ENCODE measurements at places on chromosomes 11 and 22. TPM values are rescaled to one million over a fixed set of nuclear protein-coding genes. Genes with fewer than 3 reads are reported as not detected.

DNA sequence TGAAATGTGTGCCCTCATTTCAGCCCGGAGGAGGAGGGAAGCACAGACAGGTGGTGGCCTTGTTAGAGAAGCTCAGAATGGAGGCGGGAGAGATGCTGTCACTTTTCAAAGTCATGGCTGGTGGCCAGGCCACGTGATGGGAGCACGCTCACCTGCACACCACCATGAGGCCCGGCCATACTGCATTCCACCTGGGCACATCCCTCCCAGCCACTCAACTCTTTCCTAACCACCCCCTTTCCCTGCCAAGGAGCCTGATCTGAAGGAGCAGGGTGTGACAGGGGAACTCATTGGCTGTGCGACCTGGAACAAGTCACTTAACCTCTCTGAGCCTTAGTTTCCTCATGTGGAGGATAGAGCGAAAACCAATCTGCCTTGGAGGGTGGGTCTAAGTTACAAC lies 364.5 kb downstream of the CTTN start:
- peaks cover 11% of the 10 kb centered on the region for H3K4me1 ChIP-seq
- no peak overlapping the region for H3K4me3 ChIP-seq
- no peak overlapping the region for H3K27ac ChIP-seq
- DNase-seq: no peak
- H3K27me3 ChIP-seq: no peaks in the 10 kb centered on the region

- H3K4me1 ChIP-seq: peaks cover 2% of the 10 kb centered on the region
- peak overlapping the region; percentile 80 for H3K27ac ChIP-seq
- H3K4me3 ChIP-seq: no peak overlapping the region
- peaks cover 10% of the 10 kb centered on the region for H3K27me3 ChIP-seq
Measured at GRCh38 chr11:61480994-61481335, 27.6 kb upstream of the LRRC10B start.

DNA sequence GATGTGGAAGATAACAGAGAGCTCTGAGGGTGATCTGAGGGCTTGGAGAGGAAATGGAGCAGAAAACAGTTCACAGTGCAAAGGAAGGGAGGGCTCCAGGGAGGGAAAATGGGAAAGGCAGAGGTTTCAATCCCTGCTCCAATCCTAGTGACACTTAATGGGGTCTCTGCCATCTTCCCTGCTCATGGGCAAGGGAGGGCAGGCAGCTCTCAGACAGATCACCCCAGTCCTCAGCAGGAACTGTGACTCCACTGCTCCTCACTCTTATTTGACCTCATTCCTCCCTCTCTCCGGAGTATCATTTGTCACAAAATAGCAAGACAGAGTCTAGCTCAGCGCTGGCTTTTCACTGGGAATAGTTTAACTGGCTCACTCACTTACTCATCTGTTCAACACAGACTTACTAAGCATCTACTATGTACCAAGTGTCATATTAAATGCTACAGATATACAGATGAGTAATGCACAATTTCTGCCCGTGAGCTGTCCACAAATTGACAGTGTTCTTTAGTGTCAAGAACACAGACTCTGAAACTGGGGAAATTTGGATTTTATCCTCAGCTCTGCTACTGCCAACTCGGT lies 817.4 kb downstream of the OPCML start:
- DNase-seq: no peak
- H3K36me3 ChIP-seq: no peaks in the 10 kb centered on the region
- H3K27ac ChIP-seq: no peak overlapping the region
- H3K27me3 ChIP-seq: peaks cover 1% of the 10 kb centered on the region
- peaks cover 12% of the 10 kb centered on the region for H3K4me1 ChIP-seq

- no peaks in the 10 kb centered on the region for H3K36me3 ChIP-seq
- no peaks in the 10 kb centered on the region for H3K4me1 ChIP-seq
- H3K4me3 ChIP-seq: no peak overlapping the region
- peaks cover 2% of the 10 kb centered on the region for H3K27me3 ChIP-seq
Measured at GRCh38 chr22:33451866-33452469, 393.8 kb upstream of the SYN3 start.

DNA sequence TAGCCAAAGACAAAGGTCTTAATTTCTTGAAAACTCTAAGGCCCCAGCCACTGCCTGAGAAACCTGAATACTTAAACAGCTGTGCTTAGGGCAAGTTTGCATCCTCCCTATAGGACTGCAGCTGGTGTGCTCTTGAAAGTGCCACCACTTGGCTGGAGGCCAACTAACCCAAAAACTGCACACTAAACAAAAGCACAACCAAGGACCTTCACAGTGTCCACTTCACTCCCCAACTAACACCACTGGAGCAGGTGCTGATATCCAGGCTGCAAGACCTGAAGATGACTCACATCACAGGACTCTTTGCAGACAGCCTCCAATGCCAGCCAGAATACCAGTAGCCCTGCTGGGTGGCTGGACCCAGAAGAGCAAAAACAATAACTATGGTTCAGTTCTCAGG lies 357.7 kb upstream of the ARHGAP42 start:
- no peaks in the 10 kb centered on the region for H3K27me3 ChIP-seq
- no peaks in the 10 kb centered on the region for H3K36me3 ChIP-seq
- H3K27ac ChIP-seq: no peak overlapping the region
- H3K4me1 ChIP-seq: no peaks in the 10 kb centered on the region
- DNase-seq: no peak

GRCh38 chr11:32094923-32095322 lies 4.0 kb downstream of the RCN1 start:
- H3K27ac ChIP-seq: no peak overlapping the region
- peaks cover 31% of the 10 kb centered on the region for H3K36me3 ChIP-seq
- no peak for DNase-seq
- H3K4me3 ChIP-seq: peak overlapping the region; percentile 31

GRCh38 chr11:47182380-47182779 lies 3.9 kb downstream of the PACSIN3 start:
- peaks cover 6% of the 10 kb centered on the region for H3K4me1 ChIP-seq
- no peak for DNase-seq
- H3K4me3 ChIP-seq: no peak overlapping the region
- no peak overlapping the region for H3K27ac ChIP-seq
- H3K27me3 ChIP-seq: peaks cover 6% of the 10 kb centered on the region
- H3K36me3 ChIP-seq: no peaks in the 10 kb centered on the region

GRCh38 chr22:46897246-46897623 lies 134.8 kb downstream of the TBC1D22A start:
- peaks cover 13% of the 10 kb centered on the region for H3K36me3 ChIP-seq
- peaks cover 4% of the 10 kb centered on the region for H3K27me3 ChIP-seq
- H3K4me1 ChIP-seq: peaks cover 12% of the 10 kb centered on the region

DNA sequence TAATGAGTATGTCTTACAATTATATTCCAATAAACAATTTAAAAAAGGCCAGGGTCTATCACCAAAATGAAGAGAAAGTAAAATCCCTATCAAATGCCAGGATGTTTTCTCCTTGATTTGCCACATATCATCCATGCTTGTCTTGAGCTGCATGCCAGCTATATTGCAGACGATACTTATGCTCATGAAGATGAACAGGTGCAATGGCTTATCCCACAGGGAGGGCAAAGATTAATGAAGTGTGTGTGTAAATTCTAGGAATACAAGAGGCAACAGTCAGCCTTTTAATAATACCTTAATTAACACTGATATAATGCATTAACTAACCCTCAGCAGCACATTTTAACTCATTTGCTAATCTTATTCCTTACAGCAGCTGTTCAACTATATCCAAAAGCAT lies 850.5 kb downstream of the KCNA4 start:
- DNase-seq: no peak
- no peaks in the 10 kb centered on the region for H3K36me3 ChIP-seq
- H3K4me3 ChIP-seq: no peak overlapping the region
- H3K27me3 ChIP-seq: no peaks in the 10 kb centered on the region

GRCh38 chr11:117180661-117181585 lies 2.4 kb downstream of the SIDT2 start:
- H3K4me3 ChIP-seq: peak overlapping the region; percentile 72
- peaks cover 15% of the 10 kb centered on the region for H3K36me3 ChIP-seq
- no peak overlapping the region for H3K27ac ChIP-seq
- peaks cover 9% of the 10 kb centered on the region for H3K27me3 ChIP-seq
- peaks cover 24% of the 10 kb centered on the region for H3K4me1 ChIP-seq
- peak; percentile 81 for DNase-seq

- peaks cover 8% of the 10 kb centered on the region for H3K36me3 ChIP-seq
- no peak overlapping the region for H3K27ac ChIP-seq
- DNase-seq: no peak
- peaks cover 4% of the 10 kb centered on the region for H3K27me3 ChIP-seq
- no peak overlapping the region for H3K4me3 ChIP-seq
Measured at GRCh38 chr11:69131121-69131566, 24.6 kb upstream of the SMIM38 start.

DNA sequence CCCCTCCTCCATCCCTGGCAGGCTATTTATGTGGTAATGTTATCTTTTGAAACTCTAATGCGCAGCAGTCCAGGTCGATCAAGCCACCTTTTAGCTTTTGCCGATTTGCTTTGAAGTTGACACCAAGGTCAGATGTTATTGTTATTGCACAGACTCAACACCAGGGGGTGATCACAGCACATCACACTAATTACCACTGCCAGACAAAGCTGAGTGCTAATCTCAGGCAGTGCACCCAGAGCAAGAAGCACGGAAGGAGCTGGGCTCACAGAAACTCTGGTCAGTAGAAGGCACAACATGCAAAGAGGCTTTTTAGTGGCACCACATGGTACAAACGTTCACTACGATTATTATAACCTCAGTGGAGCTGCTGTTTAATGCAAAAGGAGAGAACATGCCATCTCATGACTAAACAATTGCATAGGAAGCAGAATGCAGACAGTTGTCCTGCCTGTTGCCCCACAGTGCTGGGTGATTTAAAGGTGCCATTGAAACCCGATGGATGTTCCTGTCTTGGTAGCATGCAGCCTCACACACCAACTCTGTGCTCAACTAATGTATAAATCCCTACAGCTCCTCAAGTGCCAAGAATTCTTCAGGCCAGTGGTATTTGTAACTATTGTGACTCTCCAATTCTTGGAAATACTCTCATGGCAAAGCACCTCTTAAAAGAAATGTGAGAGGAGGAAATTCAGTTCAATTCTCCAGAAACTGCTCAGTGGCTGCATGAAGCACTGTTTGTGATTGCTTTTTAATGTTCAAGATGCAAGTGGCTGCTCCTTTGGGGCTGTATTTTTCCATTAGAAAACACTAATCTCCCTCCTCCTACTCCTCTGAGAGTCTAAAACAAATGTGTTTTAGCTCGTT lies 353.9 kb upstream of the DDI1 start:
- H3K4me3 ChIP-seq: no peak overlapping the region
- no peaks in the 10 kb centered on the region for H3K27me3 ChIP-seq
- peaks cover 8% of the 10 kb centered on the region for H3K4me1 ChIP-seq
- H3K36me3 ChIP-seq: no peaks in the 10 kb centered on the region

DNA sequence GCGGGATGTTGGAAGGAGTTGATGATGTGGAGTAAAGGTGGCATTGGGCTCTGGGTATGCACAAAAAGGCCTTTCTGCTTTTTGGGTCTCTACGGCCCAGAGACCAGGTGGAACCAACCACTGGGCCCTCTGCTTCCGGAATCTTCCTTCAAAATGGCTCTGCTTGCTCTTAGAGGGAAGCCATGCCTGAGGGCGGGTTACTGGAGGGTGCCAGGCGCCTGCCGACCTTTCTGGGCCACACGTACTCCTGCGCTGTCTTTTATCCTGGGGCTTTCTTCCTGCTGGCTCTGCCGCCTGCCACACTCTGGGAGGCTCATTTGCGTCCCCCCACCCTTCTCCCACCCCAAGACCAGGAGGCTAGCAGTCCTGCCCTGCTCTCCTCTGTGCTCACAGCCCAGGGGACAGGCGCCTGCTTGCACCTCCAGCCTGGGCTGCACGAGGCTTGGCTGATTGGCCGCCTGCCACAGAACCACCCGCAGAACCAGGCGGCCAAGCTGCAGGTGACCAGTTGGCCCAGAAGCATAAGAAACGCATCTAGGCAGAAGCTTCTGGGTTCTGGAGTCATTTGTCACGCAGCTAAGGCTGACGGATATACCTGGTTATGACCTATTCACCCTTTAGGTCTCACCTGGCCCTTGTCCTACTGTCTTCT lies 536.9 kb downstream of the TBC1D22A start:
- no peaks in the 10 kb centered on the region for H3K4me1 ChIP-seq
- peaks cover 18% of the 10 kb centered on the region for H3K36me3 ChIP-seq
- H3K4me3 ChIP-seq: no peak overlapping the region
- DNase-seq: no peak
- H3K27me3 ChIP-seq: peaks cover 22% of the 10 kb centered on the region

- H3K36me3 ChIP-seq: peaks cover 13% of the 10 kb centered on the region
- peaks cover 19% of the 10 kb centered on the region for H3K4me1 ChIP-seq
- DNase-seq: no peak
- H3K27ac ChIP-seq: no peak overlapping the region
Measured at GRCh38 chr11:61357233-61357893, 4.3 kb downstream of the CYB561A3 start.

DNA sequence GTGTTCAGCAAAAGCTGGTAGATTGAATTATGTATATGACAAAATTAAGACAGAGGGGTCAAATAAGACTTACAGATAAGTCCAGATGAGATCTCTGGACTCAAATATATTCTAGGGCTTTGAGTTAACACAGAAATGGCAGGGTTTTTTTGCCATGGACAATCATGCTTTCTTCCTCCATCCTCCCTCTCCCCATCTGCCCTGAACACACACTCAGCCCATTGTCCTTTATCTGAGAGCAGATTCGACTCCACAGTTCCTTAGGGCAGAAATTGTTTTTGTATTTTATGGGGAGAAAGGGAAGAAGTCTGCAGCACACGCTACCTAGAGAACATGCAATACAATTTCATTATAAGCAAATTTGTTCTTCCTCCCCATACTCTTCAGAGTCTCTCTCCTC lies 86.8 kb downstream of the SLC1A2 start:
- H3K4me1 ChIP-seq: no peaks in the 10 kb centered on the region
- H3K36me3 ChIP-seq: no peaks in the 10 kb centered on the region
- no peak for DNase-seq
- no peak overlapping the region for H3K27ac ChIP-seq
- peaks cover 3% of the 10 kb centered on the region for H3K27me3 ChIP-seq

GRCh38 chr11:72102162-72102561 lies 935 bp downstream of the LAMTOR1 start:
- peak overlapping the region; percentile 93 for H3K4me3 ChIP-seq
- peaks cover 44% of the 10 kb centered on the region for H3K4me1 ChIP-seq
- H3K27ac ChIP-seq: peak overlapping the region; percentile 98
- peaks cover 32% of the 10 kb centered on the region for H3K36me3 ChIP-seq
- H3K27me3 ChIP-seq: peaks cover 28% of the 10 kb centered on the region
- DNase-seq: no peak

- H3K4me1 ChIP-seq: peaks cover 33% of the 10 kb centered on the region
- H3K27me3 ChIP-seq: peaks cover 2% of the 10 kb centered on the region
- no peak for DNase-seq
- H3K27ac ChIP-seq: peak overlapping the region; percentile 81
- H3K36me3 ChIP-seq: peaks cover 6% of the 10 kb centered on the region
Measured at GRCh38 chr11:123457187-123457770, 27.2 kb downstream of the GRAMD1B start.

The DDX25 gene
- total RNA-seq: 7.5 TPM

The BATF2 gene
- total RNA-seq: not detected

The TRPM5 gene
- total RNA-seq: 0.38 TPM

The C22orf31 gene
- total RNA-seq: not detected

The CARNS1 gene
- not detected for total RNA-seq

The TNNT3 gene
- total RNA-seq: not detected
